Esophagus squamous epithelium (tissue), 5 donors: ENCODE measurements at places on chromosomes 4 and X.

DNA sequence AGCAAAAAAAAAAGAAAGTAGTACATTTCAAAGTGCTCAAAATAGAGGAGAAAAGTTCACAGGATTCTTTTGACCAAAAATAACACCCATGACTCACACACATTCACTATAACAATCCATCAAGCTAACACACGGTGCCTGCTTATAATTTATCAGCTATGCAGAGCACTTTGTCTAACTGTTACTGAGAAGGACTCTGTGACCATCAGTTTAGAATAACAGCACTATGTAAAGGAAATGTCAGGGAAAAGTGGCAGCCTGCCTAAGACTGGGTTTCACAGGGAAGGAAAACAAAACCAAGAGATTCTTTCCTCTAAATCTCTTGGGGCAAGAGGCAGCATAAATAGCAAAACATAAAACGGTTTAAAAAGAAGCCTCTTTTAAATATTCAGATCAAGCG, 54.8 kb downstream of the CCDC149 start:
- DNase-seq: no peak

DNA sequence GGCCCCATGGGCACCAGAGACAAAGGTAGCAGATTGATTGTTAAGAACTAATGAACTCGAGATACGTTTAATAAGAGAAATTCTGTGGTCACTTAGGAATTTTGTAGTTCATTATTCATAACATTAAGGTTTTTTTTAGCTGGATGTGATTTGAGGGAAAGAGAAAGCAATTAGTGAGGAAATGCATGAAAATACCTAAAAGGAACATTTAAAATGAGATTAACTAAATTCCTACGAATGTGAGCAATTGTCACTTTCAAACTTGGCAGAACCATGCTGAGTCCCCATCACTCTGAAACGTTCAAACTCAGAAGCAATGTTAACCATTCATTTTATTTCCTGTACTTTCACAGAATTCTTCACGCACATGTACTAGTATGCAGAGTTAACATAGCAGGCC, 5.9 kb downstream of the PRMT9 start:
- DNase-seq: no peak

DNA sequence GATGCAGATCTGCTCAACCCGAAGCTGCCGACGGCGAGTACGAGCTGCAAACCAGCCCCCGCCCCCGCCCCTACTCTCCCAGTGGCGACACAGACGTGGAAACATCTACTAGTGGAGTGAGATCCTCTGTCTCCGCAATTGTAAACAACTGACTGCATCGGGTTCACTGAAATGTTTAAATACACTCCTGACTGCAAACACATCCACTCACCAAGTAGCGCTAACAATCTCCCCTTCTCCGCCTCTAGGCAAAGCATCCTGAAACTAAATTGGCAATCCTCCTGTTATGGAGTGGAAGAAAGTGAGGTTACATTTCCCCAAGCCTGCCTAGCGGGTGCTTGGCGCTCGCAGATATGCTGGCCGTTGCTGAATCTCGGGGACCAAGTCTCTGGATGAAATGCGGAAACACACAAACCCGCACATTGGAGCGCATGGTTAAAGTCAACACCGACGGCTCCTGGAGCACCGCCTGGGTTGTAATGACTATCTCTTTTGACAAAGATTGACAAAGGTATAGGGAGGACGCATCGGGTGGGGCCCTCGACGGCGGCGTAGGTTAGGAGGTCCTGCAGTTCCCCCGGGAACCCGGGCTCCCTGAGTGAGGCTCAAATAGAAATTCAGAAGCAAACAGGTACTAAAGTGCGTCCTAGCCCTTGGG, 117.0 kb upstream of the TEX13C start:
- DNase-seq: no peak

- DNase-seq: no peak
Observed at GRCh38 chrX:18929775-18930174, 54.1 kb downstream of the PHKA2 start.
